ENCODE measurements at places on chromosomes 3 and 15.

- peak; percentile 85 for DNase-seq
Observed at GRCh38 chr3:46705022-46705530, 3.9 kb downstream of the TMIE start.

DNA sequence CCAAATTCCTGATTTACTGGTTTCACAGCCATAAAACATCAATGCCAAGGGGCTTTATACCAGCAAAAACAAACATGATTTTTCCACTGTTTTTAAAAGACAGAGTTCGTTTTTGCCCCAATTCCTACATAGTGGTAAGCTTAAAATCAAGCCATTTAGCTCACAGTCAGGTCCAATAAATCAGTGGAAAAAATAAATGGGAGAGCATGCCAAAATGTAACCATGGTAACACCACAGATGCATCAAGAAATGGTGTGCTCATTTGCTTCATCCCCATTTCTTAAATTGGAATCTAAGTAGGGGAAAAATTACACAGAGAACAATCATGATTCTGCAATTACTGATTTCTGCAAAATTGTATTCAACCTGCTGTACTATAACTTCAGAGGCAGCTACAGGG, 418.8 kb downstream of the MAGI1 start:
- DNase-seq = no peak

- DNase-seq = no peak
Observed at GRCh38 chr15:53437985-53438841, 321.2 kb downstream of the WDR72 start.

- peak; percentile 34 for DNase-seq
Observed at GRCh38 chr15:72288796-72289596, 16.6 kb upstream of the PARP6 start.

DNA sequence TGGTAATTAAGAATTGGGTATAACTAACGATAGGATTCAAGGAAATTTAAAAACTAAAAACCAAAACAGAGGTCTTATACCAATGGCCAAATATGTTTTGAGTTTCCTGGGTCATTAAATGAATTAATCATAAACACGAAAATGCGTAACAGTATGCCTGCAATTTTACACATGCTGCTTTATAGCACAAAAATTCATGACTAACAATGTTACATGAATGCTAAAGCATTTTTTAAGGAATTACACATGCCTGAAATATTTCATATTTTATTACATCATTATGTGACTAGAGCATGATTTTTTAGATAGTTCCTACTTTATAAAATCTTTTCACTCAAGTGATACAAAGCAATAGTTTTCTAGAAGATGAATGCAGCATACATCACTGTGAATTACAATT, 74.7 kb downstream of the ZNF148 start:
- DNase-seq = no peak

DNA sequence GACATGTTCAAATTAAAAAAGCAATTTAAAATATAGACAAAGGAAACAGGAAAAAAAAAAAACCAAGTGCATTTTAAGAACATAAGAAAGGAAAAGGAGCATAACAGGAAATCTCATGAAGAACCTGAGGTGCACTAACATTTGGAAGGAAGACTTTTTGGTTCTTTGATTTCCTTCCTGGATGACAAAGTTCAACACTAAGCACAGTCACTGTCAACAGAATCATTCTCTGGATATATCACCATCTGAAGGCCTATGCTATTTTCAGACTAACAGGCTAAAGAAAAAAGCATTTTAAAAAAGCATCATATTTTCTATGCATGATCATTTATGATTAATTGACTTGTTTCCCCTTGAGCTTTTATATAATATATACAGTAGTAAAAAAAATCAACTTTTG, 349.6 kb downstream of the PLCL2 start:
- no peak for DNase-seq

DNA sequence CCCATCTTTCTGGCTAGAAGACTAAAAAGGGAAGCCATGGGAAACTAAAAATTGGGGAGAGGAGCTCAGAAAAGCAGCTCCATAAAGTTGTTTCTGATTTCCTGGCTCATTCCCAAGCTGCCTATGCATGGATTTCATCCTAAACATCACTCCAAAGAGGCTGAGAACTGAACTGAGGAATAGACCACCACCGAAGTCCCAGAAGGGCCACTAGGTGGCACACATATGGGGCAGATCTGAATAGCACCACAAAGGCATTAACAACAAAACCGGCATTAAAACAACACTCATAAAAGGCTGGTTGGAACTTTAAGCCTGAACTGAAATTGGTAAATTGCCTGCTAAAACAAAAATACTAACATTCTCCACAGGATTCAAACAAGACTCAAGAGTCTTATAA, 106.3 kb downstream of the PLD1 start:
- DNase-seq = no peak

GRCh38 chr3:160702290-160702689, 25.3 kb downstream of the ARL14 start:
- DNase-seq = no peak

GRCh38 chr15:82056958-82057823, 11.4 kb upstream of the MEX3B start:
- no peak for DNase-seq

DNA sequence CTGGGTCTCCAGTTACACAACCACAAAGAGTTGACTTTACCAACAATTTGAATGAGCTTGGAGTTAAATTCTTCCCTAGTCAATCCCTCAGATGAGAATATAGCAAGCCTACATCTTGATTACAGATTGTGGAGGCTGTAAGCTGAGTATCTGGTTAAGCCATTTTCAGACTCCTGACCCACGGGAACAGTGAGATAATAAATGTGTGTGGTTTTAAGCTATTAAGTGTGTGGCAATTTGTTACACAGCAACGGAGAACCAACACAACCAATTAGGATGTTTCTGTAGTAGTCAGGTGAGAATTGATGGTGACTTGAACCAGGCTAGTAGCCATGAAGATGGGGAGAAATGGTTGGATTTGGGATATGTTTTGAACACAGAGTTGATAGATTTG, 37.7 kb upstream of the SLC4A7 start:
- DNase-seq = no peak

DNA sequence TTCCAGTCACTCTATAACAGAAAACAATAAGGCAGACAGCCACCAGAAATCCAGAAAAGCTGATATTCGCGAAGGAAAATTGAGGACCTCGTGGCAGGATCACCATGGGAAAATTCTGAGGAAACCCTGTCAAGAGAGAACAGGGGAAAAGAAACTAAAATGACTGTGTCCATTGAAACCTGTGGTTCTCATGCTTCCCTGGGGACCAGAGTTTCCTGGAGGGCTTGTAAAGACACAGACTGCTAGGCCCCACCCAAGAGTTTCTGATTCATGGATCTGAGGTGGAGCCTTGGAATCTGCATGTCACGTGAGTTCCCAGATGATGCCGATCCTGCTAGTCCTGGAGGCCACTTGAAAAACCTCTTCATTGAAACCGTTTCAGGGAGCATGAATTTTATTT, 420.5 kb downstream of the EPHB1 start:
- DNase-seq = no peak

- DNase-seq = no peak
Observed at GRCh38 chr3:106348139-106348690, 479.4 kb upstream of the CBLB start.

GRCh38 chr3:42844412-42844713, 31.3 kb downstream of the CYP8B1 start:
- DNase-seq = no peak

- no peak for DNase-seq
Observed at GRCh38 chr3:108412121-108412750, 98.2 kb downstream of the MYH15 start.

- DNase-seq = no peak
Observed at GRCh38 chr15:36947035-36947719, 153.2 kb downstream of the MEIS2 start.

- DNase-seq = no peak
Observed at GRCh38 chr3:89145995-89146394, 38.6 kb downstream of the EPHA3 start.

DNA sequence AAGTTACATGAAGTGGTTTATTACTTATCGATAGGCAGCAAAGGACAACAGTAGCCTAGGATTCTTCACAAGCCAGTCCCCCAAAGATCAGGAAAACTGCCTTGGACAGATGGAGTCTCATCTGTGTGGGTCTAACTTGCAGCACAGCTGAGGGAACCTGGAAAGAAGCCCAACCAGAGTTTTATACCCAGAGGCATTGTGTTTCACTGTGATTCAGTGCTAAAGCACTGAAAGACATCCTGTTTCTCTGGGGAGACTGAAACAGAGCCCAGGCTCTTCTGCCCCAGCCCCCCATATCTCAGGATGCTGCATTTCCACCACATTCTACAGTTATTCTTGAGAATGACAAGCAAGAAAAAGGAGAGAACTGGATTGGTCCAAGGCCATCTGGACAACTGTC, 48.2 kb upstream of the PYDC2 start:
- no peak for DNase-seq

GRCh38 chr15:69424001-69424400, 9.9 kb downstream of the KIF23 start:
- DNase-seq = no peak

DNA sequence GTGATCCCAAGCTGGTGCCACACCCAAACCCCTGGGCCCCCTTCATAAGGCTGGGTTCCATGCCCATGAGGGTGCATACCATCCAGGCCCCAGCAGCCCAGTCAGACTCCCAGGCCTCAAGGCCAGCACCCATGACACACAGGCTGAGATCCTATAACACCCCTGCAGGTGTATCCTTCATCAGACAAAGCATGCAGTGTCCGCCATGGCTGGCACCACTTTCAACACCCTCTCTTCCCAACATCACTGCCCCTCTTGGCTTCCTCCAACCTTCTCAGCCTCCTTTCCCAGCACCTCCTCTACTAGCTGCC, 3.5 kb downstream of the CCDC51 start:
- no peak for DNase-seq

- no peak for DNase-seq
Observed at GRCh38 chr3:33061782-33062181, 35.2 kb downstream of the GLB1 start.

DNA sequence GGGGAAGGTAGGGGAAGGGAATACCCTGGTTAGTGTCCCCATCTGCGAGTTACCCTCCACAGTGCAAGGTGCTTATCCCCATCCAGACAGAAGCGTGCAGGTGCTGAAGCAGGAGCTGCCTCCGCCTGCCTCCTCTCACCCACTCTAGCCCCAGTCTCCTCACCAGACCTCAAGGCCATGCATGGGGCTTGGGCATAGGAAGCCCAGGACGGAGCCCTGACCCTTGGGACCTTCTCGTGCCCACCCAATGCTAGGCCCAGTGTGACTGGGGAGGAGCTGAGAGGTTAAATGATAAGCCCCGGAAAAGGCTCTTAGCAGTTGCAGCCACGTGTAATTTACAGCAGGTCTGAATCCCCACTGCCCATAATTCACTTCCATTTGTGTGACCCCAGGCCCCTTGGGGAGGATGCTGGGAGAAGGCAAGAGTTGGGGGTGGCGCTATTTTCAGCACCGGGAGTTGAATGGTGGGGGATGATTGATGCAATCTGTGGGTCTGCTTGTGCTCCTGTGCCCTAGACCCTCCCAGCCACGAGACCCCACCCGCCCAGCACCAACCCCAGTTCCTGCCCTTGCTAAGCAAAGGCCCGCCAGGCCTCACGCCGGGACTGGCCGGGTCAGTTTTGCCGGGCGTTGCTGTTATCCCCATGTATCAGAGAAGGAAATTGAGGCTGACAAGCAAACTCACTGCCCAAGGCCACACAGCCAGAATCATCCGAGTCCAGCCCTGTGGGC, 14.5 kb upstream of the PLXND1 start:
- DNase-seq = no peak

DNA sequence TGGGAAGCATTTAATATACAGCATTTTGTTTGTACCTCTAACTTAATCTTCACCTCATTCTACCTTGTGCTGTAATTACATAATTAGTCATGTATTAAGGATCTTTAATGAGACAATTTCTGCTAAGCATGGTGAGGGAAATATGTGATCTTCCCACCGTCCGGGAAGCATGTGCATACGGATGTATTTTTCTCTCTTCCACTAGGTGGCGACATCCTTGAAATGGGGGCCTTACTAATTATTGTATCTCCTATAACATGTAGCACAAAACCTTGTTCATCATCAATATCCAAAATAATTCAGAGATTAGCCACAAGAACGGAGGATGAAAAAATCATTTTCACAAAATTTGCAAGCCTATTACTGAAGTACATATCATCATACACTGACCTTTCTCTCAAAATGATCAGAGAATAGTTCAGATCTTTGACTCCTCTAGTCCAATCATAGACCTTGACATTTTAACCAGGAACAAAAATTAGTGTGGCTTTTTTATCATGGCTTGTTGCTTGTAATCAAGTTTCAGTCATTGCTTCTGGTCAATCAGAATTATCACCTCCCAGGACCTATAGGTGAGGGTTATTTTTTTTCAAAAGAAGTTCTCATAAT, 148.9 kb upstream of the GBE1 start:
- no peak for DNase-seq

Measured in Right ventricle myocardium inferior (tissue), 1 donor.